ENCODE measurements at places on chromosomes 6 and 20.
A peak's percentile ranks its signal among the peaks of the same experiment; 100 is the strongest.

DNA sequence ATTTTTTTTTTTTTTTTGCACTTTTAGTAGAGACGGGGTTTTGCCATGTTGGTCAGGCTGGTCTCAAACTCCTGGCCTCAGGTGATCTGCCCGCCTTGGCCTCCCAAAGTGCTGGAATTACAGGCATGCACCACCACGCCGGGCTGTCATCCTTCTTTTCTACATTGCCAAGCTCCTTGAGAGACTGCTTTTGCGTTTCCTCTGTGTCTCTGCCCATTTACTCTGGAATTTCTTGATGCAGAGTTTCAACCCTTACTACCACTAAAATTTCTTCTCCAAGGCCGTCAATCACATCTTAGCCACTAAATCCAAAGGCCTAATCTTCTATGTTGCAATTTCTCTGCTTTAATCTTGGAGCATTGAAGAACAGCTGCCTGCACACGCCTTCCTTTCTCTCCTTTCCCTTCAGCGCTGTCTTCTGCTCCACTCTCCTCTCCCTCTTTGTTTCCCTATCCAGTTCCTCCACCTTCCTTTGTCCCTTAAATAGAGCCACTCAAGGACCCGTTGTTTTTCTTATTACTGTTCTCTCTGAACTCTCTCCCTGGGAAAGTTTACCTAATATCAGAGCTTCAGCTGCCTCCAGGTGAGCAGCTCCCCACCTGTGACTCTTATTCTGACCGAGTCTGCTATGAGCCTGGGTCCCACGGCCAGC, 98.8 kb downstream of the SLC35B3 start:
- DNase-seq = no peak

DNA sequence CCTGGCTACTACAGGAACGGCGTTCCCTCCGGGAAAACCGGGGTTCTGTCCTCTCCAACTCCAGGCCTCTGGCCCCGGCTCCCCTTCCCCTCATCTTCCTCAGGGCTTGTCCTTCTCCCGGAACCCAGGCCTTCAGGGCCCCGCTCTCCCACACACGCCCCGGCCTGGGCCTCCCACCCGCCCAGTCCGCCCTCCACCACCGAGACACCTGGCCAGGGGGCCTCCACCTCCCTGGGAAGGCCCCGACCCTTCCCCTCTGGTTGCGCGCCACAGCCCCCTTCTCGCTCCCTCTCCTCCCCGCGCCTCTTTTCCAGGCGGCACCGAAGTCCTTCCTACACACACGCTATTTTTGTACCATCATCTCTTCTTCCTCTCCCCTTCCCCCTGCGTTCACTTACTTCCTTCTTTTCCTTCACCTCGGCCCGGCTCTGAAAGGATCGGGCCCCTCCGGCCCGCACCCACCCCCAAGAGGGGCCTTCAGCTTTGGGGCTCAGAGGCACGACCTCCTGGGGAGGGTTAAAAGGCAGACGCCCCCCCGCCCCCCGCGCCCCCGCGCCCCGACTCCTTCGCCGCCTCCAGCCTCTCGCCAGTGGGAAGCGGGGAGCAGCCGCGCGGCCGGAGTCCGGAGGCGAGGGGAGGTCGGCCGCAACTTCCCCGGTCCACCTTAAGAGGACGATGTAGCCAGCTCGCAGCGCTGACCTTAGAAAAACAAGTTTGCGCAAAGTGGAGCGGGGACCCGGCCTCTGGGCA, 1.3 kb upstream of the SIRPA start:
- no peak for DNase-seq

DNA sequence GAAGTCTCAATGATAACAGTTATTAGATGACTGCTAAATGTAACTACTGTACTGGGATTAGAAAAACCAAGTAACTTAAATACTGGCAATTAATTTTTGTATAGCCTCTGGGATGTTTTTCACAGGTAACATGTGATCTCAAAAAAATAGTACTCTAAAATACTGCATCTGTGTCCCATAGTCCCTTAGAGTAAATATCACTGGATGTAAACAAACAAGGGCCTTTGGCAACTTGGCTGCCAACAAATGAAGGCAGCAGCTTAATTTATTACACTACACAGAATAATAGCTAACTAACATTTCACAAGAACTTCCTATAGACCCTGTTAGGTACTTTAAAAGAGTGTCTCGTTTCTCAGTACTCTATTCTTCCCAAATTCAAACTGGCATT, 14.0 kb downstream of the ARHGAP18 start:
- DNase-seq = no peak

GRCh38 chr6:90288404-90288803, 8.2 kb downstream of the BACH2 start:
- DNase-seq = no peak

DNA sequence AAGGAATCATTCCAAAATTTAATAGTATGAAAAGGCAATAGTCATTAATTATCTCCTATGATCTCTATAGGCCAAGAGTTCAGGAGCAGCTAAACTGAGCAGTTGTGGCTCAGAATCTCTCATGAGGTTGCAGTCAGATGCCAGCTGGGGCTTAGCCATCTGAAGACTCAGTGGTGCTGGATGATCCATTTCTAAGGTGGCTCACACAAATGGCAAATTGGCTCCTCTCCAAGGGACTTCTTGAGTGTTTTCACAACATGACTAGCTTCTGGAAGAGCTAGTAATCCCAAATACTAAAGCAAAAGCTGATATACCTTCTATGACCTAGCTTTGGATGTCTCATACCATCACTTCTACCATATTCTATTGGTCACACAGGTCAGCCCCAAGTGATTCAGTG, 104.2 kb downstream of the HAO1 start:
- DNase-seq = no peak

- DNase-seq = no peak
These were observed 68.0 kb downstream of the ESR1 start for GRCh38 chr6:151875524-151875923.

GRCh38 chr20:47011984-47012383, 117.3 kb downstream of the EYA2 start:
- no peak for DNase-seq

DNA sequence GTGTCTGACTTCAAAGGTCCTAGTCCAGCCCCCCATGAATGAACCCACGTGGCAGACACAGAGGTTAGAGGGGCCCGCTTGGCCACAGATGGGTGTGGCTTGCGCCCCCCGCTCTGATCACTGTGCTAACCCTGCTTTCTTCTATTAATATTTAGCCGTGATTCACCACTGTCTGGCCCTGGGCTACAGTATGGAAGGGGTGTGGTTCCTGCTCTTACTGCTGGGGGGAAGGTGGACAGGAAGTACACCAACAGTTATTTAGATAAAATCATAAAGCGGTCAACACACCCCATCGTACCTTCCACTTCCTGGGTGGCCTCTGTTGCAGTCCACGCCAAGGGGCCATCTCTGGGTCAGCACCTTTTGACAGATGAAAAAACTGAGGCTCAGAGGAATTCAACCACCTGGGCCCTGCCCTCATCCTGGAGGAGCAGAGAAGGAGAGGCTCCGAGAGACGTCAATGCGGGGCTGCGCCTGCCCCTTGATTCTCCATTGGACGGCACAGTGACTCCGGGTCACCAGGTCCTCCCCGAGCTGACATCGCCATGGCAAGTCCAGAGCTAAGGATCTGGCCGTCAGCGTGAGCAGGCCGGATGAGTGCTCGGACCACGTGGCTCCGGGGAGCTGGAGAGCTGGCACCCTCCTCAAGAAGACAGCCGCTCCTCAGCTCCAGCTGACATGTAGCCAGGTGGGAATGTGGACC, 206.3 kb downstream of the PREX1 start:
- DNase-seq = no peak

DNA sequence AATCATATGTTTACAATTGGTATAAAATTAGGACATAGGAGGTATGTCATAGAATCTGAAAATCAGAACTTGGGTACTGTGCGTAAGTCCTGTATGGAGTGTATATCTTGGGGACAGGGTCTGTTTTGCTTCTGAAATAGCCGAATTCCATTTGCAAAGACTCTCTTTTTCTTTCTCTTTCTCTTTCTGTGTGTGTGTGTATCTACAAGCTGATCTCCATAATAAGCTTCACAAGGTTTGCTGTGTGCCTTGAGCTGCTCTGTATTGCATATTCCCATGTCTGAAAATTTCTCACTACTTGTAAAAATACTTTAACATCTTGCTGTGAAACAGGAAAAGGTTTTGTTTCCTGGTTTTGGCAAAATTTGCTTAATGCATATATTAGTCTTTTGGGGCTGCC, 29.5 kb downstream of the STX11 start:
- DNase-seq = no peak

DNA sequence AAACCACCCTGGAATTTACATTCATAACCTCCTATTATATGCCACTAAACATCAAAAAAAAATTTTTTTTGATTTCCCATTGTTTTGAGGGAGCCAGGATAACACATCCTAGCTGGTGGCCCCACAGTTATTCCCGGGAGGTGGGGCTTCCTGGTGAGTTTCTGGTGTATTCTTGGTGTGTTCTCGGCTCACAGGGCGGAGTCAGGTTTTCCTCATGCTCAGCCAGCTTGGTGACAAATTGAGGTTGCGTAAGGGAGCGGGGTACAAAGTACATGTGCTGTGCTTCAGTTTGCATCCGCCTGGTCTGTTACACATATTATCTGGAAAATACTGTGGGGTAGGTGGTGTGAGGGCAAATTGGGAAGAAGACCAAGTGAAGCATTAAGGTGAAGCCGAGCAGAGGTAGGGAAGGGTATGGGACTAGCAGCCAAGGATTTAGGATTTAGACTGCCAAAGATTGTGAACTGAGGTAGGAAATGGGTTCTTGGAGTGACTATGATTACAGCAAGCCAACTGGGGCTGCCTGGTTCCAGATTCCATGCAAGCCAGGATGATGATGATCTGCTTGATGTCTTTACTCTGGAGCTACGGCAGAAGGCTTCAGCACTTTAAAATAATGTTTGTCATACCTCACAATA, 46.2 kb upstream of the EEF1A1 start:
- DNase-seq = no peak

- DNase-seq = no peak
These were observed 41.3 kb upstream of the ADGRF5 start for GRCh38 chr6:46963039-46963438.

DNA sequence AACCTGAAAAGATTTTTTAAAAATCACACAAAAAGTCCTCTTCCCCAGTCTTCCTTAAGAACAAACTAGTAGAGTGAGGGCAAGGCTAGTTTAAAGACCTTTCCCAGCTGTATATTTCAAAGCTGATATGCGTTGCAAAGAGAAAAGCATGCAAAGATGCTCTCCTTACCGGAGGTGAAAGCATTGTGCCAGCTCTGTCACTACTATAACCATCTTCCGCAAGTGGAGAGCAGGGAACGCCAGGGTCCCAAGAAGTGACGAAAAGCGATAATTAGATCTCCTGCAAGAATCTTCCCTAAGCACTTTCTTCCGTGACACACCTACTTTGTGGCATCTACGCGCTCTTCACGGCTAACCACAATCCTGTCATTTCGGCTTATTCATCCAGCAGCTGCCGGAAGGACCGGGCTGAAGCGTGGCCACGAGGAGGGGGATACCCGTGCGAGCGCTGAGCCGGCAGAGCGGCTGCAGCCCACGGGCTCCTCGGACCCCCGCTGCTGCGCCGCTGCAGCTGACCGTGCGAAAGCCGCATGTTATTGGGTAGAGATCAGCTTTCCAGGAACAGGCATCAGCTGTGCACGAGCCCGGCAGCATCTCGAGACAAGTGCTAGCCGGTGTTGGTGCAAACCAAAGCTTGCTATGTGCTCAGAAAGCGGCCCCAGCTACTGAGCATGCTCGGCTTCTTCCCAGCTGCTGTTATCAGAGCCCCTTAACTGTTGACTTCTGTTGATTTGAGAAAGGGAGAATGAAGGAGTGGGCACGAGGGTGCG, 57.2 kb upstream of the ARHGAP18 start:
- peak; percentile 32 for DNase-seq

- no peak for DNase-seq
These were observed 3.7 kb upstream of the CMTR1 start for GRCh38 chr6:37429352-37429750.

DNA sequence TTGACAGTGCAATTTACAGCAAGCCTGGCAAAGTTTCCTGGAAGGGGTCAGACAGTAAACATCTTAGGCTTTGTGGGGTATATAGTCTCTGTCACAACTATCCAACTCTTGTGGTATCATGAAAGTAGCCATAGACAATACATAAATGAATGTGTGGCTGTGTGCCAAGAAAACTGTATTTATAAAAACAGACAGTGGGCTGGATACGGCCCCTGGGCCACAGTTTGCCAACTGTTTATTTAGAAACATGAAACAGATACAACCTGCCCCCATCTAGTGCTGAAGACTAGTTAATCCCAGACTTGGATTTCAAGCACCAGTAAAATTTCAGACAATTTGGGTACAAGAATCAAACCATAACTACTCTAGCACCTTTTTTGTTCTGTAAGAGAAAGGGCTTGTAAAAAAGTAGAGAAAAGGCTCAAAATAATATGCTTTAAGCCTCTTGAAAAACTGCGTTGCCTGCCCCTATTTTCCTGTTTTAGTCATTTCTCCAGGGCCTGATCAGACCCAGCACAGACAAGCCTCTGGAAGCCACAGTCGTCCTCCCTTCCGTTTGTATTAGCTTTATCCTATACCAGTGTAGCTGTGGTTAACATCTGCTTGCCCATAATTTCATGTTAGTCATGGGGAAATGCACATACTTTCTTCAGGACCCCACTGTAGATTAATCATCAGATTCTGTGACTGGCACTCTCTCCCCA, 30.8 kb downstream of the JAG1 start:
- DNase-seq = no peak

DNA sequence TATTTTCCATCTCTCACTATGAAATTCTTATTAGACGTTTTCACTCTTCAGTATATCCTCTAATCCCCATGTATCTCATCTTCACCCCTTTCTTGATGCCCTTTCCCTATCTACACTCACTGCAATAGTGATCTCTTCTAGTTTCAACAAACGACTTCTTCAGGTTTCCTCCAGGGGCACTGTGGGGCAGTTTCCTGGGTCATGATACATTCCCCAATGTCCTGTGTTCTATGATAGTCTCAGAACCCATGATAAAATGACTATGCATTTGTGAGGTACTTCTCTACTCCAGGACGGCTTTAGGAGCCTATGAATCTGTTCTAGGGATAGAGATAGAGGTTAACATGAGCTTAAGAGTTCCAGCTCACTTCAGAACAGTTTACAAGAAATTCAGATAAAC, 183.3 kb downstream of the FOXC1 start:
- no peak for DNase-seq

GRCh38 chr6:108872141-108872557, 23.9 kb downstream of the ARMC2 start:
- no peak for DNase-seq

DNA sequence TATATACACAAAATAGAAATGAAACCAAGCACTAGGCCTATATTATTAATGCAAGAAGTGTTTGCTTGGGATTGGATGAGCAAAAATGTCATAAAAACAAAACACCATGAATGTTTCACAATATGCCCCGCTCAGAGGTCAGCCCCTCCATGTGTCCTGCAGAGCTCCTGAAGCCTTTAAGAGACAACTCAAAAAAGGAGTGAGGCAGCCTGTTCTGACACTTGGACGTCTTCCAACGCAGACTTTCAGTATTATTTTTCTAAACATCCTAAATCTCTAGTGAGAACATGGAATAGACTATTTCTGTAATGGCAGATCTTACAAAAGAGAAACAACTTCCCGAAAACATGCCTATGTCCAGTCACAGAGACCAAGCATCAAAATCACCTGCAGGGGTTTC, 322.6 kb downstream of the PRKN start:
- DNase-seq = no peak
